Thoracic aorta (tissue), 2 donors: ENCODE measurements at places on chromosomes 3 and 15. TPM values are rescaled to one million over a fixed set of nuclear protein-coding genes. Genes with fewer than 3 reads are reported as not detected.

DNA sequence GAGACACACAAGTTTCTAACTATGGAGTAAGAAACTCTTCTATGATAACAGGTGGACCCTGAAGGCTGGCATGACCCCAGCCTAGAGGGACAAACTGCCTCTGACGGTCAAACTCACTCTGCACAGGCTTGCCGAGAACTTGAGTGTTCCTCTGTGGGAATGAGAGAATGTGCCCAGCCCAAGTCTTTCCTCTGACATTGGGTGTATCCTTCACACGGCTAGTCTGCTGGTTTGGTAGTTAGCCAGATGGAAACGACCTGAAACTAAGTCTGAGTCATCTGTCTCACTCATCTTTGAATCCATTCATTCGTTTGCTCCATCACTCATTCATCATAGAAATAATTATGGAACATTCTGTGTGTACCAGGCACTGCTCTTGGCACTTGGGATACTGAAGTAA lies 198.4 kb downstream of the ATP10A start:
- H3K4me3 ChIP-seq: no peak overlapping the region
- H3K27me3 ChIP-seq: no peaks in the 10 kb centered on the region
- no peaks in the 10 kb centered on the region for H3K36me3 ChIP-seq
- no peak overlapping the region for H3K27ac ChIP-seq

- H3K4me3 ChIP-seq: no peak overlapping the region
- no peaks in the 10 kb centered on the region for H3K4me1 ChIP-seq
- no peak overlapping the region for H3K27ac ChIP-seq
- DNase-seq: no peak
- no peaks in the 10 kb centered on the region for H3K36me3 ChIP-seq
Observed at GRCh38 chr15:70633103-70633831, 130.1 kb downstream of the UACA start.

DNA sequence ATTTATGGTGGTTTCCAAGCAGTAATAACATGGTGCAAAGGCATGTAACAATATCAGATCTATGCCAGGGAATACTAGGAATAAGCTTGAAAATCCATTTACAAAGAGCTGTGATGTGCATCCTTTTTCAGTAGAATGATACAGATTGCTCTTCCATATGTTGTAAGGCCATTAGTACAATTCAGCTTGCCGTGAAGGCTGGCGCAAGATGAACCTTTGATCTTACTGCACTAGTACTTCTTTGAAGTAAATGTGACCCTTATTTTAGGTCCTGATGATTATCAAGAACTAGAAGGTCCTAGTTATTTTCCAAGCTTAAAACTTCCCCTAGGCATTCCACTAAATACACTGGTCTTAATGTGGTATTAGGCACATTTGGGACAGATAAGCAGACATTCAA lies 210.1 kb upstream of the CD96 start:
- no peaks in the 10 kb centered on the region for H3K36me3 ChIP-seq
- DNase-seq: no peak
- no peaks in the 10 kb centered on the region for H3K27me3 ChIP-seq
- no peak overlapping the region for H3K27ac ChIP-seq
- H3K4me1 ChIP-seq: no peaks in the 10 kb centered on the region

DNA sequence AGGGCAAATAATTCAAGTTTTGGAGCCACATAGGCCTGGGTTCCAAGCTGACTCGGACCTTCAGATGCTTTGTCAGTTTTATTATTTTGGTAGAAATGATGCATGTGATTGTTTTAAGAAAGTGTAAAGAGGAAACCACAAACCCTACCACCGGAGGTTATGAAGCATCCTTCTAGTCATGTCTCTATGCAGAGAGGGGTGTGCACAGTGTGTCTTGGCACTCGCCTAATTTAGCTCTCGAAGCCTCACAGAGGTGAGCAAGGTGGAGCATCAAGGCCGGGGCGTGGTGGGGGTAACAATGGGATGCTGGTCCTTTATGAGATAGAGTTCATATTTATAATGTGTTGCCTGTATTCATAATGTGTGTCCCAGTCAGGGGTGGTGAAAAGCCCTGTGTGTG lies 63.7 kb upstream of the SMAD6 start:
- no peaks in the 10 kb centered on the region for H3K27me3 ChIP-seq
- DNase-seq: no peak
- H3K4me1 ChIP-seq: peaks cover 7% of the 10 kb centered on the region
- no peak overlapping the region for H3K27ac ChIP-seq

- peak overlapping the region; percentile 54 for H3K27ac ChIP-seq
- no peak for DNase-seq
- H3K4me1 ChIP-seq: no peaks in the 10 kb centered on the region
- H3K27me3 ChIP-seq: no peaks in the 10 kb centered on the region
- H3K4me3 ChIP-seq: no peak overlapping the region
Observed at GRCh38 chr15:29534378-29534777, 264.8 kb upstream of the NSMCE3 start.

GRCh38 chr3:153767601-153768560 lies 353.3 kb upstream of the ARHGEF26 start:
- no peaks in the 10 kb centered on the region for H3K36me3 ChIP-seq
- H3K27ac ChIP-seq: no peak overlapping the region
- H3K27me3 ChIP-seq: no peaks in the 10 kb centered on the region
- no peak overlapping the region for H3K4me3 ChIP-seq

DNA sequence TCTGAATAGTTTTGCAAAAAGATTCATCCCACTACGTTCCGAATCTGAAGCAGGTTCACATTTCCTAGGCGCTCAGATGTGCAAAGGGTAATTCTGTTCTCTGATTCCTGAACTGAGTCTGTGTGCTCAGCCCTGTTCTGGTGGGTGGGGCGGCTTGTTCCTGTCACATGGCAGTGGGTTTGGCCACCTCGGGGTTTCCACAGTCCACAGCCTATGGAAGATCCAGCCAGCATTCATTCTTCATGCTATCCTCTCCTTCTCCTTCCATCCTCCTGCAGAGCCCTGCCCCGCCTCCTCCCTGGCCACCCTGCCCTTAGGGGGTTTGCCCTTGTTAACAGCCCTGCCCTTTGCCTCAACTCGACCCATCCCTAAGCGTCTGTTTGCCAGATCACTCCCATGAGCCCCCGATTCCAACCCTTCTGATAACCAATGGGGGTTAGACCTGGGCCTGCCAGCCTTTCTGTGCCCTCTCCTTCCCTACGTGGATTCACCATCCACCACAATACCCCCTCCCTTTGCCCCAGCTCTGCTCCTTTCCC lies 31.0 kb downstream of the PRR20G start:
- no peak for DNase-seq
- H3K36me3 ChIP-seq: no peaks in the 10 kb centered on the region
- no peaks in the 10 kb centered on the region for H3K27me3 ChIP-seq
- H3K27ac ChIP-seq: no peak overlapping the region
- H3K4me3 ChIP-seq: no peak overlapping the region

- H3K36me3 ChIP-seq: no peaks in the 10 kb centered on the region
- no peak for DNase-seq
- peaks cover 89% of the 10 kb centered on the region for H3K4me1 ChIP-seq
- peak overlapping the region; percentile 83 for H3K27ac ChIP-seq
- H3K27me3 ChIP-seq: no peaks in the 10 kb centered on the region
Observed at GRCh38 chr15:58524247-58524646, 92.5 kb downstream of the LIPC start.

- H3K27ac ChIP-seq: no peak overlapping the region
- H3K27me3 ChIP-seq: no peaks in the 10 kb centered on the region
- DNase-seq: no peak
Observed at GRCh38 chr3:157912514-157913451, 193.4 kb downstream of the SHOX2 start.

DNA sequence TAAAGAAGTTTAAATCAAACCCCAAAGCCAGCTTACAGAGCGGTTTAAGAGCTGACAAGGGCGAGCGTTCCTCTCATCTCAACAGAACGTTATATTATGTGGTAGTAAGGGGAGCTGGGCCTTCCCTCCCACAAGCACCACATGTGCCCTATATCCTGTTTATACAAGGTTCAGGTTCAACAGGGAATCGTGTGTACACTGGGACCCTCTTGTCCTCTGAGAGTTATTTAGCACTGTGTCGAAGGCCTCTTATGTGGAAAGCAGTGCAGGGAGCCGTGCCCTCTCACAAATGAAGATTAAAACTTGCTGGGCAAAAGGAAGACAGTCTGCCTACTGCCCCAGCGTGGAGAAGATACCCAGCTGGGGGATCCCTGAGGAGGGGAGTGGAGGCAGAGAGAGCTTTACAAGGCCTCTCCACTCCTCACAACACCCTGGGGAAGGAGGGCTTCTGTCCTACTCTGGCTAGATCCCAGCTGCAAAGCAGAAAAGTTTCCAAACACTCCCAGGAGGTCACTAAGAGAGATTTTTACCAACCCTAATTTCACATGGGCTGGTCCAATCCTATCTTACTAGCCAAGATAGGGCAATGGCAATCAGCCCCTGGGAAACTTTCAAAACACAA lies 2.9 kb downstream of the TLE3 start:
- peaks cover 24% of the 10 kb centered on the region for H3K4me1 ChIP-seq
- peak overlapping the region; percentile 94 for H3K4me3 ChIP-seq
- H3K27me3 ChIP-seq: no peaks in the 10 kb centered on the region
- H3K36me3 ChIP-seq: peaks cover 14% of the 10 kb centered on the region
- H3K27ac ChIP-seq: peak overlapping the region; percentile 96

The FANCD2OS gene
- total RNA-seq: not detected

The AHSG gene
- total RNA-seq: not detected

The FGF12 gene
- total RNA-seq: not detected

The ITPKA gene
- total RNA-seq: not detected
